ENCODE measurements at places on chromosomes 2 and 18. TPM values are rescaled to one million over a fixed set of nuclear protein-coding genes. Genes with fewer than 3 reads are reported as not detected.

GRCh38 chr2:35989503-35989902 is 366.1 kb upstream of the CRIM1 start:
- ATAC-seq = no peak

DNA sequence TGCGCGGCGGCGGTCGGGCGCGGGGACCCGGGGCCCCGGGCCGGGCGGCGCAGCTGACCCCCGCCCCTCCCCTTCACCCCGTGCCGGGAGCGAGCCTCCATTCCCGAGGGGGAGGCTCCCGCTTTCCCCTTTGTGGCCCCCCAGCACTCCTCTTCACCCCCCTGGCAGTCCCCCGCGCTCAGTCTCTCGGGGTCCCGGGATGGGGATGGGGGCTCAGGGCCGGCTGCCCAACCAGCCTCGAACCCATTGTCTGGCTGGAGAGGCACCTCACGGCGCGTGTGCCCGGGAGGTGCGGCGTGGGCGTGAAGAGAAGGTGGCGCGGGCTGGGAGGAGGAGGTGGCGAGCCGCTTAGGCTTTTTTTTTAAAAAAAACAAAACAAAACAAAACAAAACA is 748 bp downstream of the FMNL2 start:
- ATAC-seq = peak; percentile 18

DNA sequence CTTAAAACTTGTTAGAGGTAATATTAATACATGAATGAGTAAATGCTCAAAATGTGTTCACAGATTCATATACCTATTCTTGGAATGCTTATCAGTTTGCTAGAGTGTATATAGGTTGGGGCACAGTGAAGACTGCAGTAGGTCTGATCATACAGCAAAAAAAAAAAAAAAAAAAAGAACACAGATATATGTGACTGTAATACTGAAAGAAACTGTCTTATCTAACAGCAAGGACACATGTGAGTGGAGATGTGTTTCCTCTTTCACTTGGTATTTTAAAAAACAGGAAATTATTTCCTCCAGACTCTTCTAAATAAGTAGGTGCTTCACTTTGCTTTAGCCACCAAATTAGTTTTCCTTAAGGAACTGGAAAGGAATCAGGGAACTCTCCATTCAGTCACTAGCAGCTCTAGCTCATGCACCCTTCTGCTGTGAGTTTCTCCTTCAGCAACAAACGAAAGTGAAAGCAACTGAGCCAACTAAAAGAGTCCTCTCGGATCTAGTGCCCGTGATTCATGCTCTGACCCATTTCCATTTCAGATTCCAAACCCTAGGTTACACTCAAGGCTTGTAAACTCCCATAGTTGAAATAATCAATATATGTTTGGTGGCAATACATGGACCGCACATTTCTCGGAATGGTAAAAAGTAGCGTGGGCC is 98.5 kb downstream of the DSEL start:
- no peak for ATAC-seq

- ATAC-seq = no peak
These were observed 121.2 kb downstream of the DPP4 start for GRCh38 chr2:161952783-161953191.

- ATAC-seq = peak; percentile 81
These were observed at the start of gene LONRF2 for GRCh38 chr2:100321866-100322820. Gene LONRF2 (minus strand): TSS chr2:100322501. CDS start chr2:100322093, 408 bp downstream.

DNA sequence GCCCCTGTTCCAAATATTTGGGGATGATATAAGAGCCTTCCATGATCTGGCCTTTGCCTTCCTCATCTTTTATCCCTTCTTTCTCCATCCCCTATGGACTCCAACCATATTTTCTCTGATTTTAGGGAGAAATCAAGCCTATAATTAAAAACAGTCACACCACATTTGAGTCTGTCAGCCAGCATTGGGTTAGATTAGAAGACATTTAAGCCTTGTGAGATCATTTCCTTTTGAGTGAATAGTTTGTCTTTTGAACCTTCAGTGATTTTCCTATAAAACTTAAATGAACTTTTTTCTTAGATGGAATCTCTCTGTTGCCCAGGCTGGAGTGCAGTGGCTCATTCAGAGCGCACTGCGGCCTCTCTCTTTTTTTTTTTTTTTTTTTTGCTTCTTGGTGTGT is 7.6 kb upstream of the C18orf32 start:
- no peak for ATAC-seq

UGT1A10 gene
- total RNA-seq = 10.1 TPM

BOLL gene
- total RNA-seq = 0.25 TPM

EFHD1 gene
- 2.8 TPM for total RNA-seq

Measured in motor neuron (in vitro differentiated cells).